ENCODE measurements at places on chromosomes 12 and 14.

GRCh38 chr14:104852280-104852663 lies 12.8 kb upstream of the CEP170B start:
- no peak for DNase-seq

- no peak for DNase-seq
Observed at GRCh38 chr12:21815306-21816062, 41.0 kb upstream of the KCNJ8 start.

- DNase-seq, result no peak
Observed at GRCh38 chr14:99158646-99159165, 113.3 kb downstream of the BCL11B start.

GRCh38 chr14:26255213-26255612 lies 342.6 kb downstream of the NOVA1 start:
- DNase-seq, result no peak

DNA sequence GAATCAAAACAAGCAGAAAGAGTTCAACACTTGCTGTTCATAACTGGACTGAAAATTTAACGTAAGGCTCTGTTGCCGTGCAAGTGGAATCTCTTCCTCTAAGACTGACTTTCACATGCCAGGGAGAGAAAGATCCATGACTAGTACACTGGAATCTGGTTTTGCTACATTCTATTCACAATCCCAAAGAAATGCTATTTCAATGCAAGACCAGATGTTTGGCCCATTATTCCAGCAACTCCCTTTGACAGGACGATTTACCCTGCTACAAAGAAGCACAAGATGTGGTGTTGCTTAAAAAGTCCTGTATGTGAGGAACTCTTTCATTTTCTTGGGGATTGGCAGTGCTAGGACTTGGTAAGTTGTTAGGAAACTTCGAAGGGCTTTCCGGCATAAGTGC lies 17.4 kb downstream of the RFC5 start:
- DNase-seq, result no peak

DNA sequence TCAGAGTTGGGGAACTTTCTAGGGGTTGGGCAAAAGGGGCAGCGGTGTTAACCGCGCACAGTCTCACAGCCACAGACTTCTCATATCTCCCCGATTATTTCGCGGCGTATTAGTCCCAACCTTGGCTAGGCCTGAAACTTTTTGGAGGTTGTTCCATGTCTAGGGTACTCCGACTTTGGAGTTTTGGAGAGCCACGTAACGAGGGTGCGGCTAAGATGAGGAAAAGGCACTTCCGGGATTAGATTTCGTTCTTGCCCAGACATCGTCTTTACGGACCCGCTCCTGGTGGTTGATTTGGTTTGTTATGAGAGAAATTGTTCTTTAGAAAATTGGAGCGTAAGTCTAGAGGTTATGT lies 513 bp downstream of the CCNK start:
- DNase-seq, result no peak

GRCh38 chr14:62117010-62117750 lies 355.0 kb downstream of the SNAPC1 start:
- DNase-seq, result peak; percentile 99

- DNase-seq, result no peak
Observed at GRCh38 chr12:6198556-6198955, 1.6 kb upstream of the CD9 start.

GRCh38 chr12:19780460-19780859 lies 341.2 kb downstream of the AEBP2 start:
- DNase-seq, result no peak

DNA sequence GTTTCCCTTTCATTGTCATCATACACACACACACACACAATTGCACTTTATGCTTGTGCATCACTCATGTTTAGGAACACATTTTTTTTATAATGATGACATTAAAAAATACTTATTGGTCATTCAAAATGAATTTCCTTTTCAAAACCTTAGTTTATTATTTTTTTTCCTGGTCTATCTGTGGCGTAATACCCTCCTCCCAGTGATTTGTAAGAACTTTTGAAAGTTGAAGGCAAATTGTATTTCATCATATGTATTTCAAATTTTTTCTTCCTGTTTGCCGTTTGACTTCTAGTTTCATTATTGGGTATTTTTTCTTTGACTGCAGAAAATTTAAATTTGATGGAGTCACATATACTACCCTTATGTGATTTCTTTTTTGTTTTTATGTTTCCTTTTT lies 2.5 kb upstream of the LRRK2 start:
- no peak for DNase-seq

GRCh38 chr14:90695997-90696660 lies 120.1 kb downstream of the TTC7B start:
- no peak for DNase-seq

DNA sequence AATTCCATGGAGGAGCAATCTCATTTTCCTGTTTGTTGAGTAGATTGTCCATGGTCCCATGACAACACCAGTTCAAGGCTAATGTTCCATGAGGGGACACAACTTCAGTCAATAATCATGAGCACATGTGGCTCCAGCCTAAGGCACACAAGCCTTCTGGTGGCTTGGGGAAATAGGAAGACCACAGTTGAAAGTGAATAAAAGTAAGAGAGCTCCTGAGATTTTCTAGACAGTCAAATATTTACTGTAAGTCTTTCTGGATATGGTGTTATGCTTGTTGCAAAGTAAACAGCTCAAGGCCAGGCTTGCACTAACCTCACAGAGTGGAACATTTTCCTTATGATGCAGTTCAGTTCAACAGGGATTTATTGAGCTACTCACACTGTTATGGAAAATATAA lies 206.9 kb upstream of the SLC38A2 start:
- no peak for DNase-seq

- no peak for DNase-seq
Observed at GRCh38 chr12:124496584-124496983, 70.8 kb downstream of the NCOR2 start.
